ENCODE measurements at places on chromosomes 11 and 22.

- no peak for DNase-seq
Measured at GRCh38 chr11:44899959-44900358, 50.7 kb downstream of the TP53I11 start.

DNA sequence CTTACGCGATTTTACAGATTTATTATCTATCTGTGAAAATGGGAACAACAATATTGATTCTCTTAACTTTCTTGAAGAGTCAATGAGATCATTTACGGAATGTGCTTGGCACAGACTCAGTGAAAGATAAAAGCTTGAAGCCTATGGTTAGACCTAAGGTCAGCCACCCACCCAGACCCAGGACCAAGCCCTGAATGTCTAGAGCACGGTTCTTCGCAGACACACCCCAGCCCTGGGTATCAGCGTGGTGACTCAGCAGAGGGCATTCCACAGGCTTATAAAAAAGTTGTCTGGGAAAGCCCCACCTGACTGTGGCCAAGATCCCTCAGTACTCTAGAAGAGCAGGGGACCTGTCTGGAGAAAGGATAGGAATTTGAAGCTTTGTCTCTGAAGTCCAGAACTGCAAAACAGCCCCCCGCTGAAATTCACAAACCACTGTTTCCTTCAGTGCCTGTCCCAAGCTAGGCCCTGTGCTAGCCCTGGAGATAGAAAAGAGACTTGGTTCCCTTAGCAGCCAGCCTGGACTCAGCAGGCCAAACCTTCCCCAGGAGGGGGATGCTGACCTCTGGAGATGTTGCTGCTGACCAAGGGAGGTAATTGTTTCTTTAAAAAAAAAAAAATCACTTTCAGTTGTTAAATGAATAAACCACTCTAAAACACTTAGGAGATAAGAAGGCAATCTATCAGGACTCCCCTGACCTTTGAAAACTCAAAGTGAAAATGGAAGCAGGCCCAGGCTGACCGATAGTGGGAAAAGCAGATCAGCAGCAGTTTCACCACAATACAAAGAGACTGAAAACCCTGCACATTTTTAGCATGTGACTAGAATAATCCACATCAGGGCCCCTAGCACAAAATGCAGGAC, 114.0 kb downstream of the ABTB2 start:
- no peak for DNase-seq

- DNase-seq, result no peak
Measured at GRCh38 chr11:60880643-60881282, 13.4 kb downstream of the ZP1 start.

- no peak for DNase-seq
Measured at GRCh38 chr11:21866781-21867180, 326.1 kb upstream of the ANO5 start.

DNA sequence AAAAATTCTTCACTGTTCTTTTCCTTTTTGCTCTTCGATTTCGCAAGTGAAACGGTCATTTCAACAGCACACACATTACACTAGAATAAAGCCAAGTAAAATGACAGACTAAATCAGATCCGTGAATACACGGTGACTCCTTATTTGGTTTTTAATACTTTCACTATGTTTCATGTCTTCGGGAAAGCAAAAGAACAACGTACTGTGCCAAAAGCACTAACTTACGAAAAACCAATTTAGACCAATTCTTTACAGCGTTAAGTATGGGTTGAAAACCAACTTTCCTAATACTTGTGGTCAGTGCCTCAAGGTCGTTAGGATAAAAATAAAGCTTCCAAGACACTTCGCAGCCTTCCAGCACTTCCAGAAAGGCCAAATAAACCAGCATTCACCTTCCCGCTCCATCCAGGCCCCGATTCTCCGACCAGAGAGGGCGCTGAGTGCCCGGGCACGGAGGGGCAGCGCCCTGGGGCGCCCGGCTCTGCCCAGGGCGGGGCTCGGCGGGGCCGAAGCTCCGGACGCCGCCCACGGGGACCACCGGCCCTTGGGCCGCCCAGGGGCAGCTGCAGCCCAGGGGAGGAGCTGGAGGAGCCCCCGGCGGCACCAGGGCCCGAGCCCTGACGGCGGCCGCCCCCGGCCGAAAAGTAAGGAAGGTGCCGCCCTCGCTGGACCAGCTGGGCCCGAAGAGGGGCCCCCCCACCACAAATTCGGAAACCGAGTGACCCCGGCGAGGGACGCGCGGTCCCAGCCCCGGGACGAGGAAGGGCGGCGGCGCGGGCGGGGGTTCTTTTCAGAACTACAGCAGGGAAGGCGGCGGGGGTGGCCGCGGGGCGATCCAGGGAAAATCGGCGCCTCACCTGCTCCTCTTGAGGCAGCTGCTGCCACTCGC, 499 bp downstream of the ATL3 start:
- peak; percentile 10 for DNase-seq

DNA sequence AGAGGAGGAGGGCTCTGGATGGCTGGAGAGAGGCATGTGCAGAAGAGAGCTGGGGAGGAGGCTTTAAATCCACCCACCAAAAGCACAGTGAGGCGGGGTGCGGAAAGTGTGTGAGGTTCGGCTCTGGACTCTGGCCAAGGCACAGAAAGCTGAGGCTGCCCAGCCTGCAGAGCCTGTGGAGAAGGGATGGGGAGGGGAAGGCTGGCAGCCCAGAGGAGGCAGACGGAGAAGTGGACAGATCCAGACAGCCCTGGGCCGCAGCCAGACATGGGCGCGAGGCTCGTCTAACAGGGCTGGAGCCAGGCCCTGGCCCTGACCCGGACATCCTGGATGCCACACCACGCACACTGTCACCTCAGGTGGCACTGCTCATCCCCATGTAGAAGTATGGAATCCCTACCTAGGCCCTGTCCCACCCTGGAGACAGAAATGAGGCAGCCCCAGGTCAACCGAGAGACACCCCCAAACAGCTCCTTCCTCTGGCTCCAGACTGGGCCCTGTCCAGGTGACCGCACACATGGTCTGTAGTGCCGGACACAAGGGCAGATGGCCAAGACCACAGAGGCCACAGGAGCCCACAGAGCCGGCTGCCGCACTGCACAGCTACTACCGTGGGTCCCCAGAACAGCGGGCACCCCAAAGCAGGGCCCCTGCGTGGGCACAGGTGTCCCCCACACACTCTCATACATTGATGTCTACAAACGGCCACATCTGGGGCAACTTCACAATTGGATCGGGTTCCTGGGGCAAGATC, 16.6 kb upstream of the MOB2 start:
- DNase-seq, result no peak

DNA sequence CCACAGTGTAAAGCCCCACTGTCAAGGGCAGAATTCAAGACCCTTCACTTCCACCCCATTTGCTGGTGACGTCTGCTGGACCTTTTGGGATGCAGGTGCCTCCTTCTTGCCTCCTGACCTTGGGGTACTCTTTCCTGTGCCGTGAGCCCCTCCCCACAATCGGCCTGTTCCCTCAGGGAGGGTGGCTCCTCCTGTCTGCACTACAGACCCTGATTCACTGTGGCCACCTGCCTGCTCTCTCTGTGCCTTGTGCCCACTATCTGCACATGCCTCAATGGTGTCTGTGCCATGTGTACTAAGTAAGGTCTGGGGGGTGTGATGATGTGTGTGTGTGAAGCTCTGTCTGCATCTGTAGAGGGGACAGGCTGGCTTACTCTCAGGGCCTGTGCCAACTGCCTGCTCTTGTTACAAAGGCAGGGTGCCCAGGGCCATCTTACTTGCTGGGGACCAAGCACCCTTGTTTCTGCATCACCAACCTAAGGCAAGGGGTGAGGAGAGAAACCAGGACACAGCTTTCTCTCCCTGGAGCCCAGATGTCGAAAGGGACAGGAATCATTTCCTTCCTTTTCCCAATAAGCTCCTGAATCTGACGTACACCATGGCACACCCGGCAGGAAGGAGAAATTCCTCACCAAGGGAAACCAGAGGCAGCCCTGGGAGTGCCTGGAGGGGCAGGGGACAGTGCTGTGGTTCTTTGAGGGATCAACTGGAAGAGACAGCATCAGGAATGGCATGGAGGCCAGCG, 3.7 kb downstream of the PPM1F start:
- no peak for DNase-seq

DNA sequence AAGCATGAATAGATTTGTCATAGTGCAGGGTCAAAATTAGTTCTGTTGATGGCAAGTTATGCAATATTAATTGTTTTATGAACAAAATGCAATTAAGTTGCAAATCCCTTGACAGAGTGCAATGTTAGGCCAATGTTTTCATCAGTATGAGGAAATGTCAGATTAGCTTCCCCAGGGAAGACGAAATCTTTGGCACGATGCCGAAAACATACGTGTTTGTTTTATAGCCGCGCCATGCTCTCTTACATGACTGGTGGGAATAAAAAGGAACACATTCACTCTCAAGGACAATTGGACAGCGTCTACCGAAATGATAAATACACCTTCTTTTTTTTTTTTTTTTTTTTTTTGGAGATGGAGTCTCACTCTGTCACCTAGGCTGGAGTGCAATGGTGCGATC, 27.0 kb downstream of the MFNG start:
- DNase-seq, result no peak

- no peak for DNase-seq
Measured at GRCh38 chr11:60844045-60844869, 2.3 kb downstream of the CCDC86 start.

DNA sequence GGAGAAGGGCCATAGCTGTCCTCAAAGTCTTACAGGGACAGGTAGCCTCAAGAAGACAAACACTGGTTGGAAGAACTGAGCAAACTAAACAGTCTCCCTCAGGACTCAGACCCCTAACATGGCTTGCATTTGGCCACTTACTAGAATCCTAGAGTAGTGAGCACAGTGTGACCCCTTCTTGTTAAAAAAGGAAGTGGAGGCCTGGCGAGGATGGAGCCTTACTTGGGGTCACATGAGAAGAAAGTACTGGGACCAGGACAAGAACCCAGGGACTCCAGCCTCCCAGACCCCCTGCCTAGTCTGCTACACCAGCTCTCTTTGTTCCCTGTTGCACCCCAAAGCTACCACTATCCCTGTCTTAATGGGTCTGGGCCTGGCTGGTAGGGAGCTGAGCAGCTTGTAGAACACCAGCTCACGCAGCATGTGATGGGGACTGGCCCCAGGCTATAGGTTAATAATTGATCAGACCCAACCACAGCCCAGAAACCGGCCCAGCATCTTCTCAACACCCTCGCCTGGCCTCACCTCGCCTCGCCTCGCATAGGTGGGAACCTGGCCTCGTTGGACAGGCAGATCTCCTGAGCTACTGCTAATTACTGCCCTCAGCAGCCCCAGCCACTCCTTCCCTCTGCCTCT, 17.6 kb downstream of the DGAT2 start:
- DNase-seq, result no peak

- DNase-seq, result no peak
Measured at GRCh38 chr11:62622476-62623089, 797 bp upstream of the B3GAT3 start.

DNA sequence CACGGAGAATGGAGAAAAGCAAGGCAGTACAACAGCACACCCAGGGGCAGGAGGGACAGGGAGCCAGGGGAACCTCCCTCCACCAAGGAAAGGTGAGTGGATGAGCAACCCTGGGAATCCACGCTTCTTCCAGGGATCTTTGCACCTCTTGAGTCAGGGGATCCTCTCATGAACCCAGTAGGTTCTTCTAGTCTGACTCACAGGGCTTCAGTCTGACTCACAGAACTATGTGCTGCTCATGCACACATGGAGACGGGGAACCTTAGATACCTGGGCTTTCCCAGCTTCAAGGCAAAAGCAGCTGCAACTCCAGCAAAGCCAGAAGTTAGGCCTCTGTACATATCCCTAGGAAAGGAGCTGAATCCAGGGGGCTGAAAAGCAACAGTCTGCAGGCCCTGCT, 1021.4 kb upstream of the TENM4 start:
- DNase-seq, result no peak

DNA sequence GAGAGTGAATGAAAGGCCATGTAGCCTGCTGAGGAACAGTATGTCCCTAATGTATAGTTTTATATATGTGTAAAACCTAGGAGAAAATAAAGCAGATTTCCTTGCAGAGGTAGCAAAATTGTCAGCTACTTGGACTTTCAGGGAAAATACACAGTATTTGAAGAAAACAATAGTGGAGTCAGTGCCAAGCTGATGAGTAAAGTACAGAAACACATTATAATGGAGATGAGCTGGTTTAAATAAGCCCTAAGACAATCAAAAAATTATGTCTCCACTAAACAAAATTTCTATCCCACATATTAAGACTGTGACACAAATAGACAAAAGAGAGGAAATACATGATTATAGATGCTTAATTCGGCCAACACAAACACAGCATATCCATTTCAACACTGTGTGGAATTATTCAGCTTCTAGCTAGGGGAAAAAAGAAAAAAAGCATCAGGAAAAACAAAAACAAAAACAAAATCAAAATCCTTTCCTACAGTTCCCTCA, 75.9 kb downstream of the MAML2 start:
- no peak for DNase-seq

DNA sequence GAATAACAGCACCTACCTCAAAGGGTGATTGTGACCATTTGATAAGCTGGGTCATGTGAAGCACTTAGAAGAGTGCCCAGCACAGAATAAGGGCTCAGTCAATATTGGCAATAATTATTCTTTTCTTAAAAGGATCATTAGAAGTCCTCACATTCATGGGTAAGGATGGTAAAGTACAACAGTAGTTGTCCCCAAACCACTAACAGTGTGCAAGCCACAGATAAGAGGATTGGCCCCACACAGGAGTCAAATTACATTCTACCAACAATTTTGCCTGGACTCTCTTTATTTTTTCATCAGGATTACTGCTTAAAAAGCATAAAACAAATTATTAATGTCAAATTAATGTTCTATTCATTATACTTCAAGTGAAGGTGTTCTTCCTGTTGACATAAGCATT, 271.5 kb upstream of the PDGFD start:
- DNase-seq, result no peak

GRCh38 chr11:105903113-105903512, 118.9 kb downstream of the MSANTD4 start:
- no peak for DNase-seq

DNA sequence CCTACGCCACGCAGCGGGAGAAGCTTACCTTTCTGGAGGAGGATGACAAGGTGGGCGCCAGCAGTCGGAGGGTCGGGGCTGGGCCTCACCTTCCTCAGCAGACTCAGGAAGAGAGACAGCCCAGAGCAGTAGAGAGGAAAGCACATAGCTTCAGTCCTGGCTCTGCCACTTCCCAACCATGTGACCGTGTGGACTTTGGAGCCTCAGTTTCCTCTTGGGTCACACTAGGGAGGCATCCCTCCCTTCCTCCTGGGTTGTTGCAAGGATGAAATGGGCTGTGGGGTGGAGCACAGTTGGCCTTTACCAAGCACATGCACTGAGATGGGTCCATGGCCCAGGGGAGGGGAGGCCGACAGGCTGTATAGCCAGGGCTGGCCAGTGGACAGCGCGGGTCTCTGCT, 12.9 kb downstream of the DPP3 start:
- no peak for DNase-seq

DNA sequence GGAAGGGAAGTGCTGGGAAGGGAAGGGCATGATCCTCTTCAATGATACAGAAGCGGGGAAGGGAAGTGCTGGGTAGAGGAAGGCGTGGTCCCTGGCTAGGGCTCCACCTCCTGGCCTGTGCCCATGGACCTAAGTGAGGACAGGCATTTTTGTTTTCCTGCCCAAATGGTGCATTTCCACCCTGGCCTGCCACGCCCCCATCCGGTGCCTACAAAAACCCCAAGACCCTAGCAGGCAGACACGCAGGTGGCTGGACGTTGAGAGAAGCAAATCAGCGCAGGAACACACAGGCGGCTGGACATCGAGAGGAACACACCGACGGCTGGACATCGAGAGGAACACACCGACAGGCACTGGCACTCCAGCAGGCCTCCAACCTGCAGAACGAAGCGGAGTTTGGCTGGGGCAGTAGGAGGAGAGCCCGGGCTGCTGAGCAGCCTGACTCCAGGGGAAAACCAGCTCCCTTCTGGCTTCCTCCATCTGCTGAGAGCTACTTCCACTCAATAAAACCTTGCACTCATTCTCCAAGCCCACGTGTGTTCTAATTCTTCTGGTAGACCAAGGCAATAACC, 628.3 kb downstream of the BUD13 start:
- DNase-seq, result no peak

- DNase-seq, result no peak
Measured at GRCh38 chr11:45713573-45713972, 48.2 kb upstream of the CHST1 start.
